ENCODE measurements at places on chromosomes 3 and 15.
A peak's percentile ranks its signal among the peaks of the same experiment; 100 is the strongest.

GRCh38 chr3:62589078-62589477 lies 215.7 kb upstream of the FEZF2 start:
- no peak for DNase-seq

- no peak for DNase-seq
Observed at GRCh38 chr3:101851072-101851770, 1.9 kb downstream of the NFKBIZ start.

DNA sequence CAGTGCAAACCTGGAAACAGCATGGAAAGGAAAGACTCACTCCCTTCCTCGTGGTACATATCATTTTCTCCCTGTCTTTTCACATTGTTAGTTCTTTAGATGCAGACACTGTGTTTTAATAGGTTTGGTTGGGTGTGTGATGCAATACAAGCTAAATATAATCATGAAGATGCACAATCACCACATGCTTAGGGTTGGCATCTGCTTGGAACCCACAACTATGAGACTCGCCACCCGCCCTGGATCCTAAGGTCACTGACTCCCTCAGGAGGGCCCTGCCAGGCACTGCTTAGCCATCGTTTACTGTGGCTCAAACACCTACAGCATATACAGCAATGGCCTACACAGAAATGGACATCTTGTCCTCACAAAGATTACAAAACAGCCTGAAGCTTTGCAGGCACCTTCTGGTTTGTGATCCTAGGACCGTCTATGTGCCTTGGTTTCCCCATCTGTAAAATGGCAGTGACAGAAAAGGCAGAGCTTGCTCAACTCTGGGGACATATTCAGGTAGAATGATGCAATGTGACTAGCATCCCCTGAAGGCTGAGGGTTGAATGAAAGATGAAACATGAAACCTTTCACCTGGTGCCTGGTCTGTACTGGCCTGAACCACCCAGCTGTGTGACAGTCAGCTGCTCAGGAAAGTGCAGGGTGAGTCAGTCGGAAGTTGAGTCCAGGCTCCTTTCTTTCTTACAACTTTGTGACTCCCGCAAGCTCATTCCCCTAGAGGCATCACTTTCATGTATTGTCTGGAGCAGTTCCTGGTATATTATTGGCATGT lies 123.6 kb upstream of the PFN2 start:
- DNase-seq, result no peak

DNA sequence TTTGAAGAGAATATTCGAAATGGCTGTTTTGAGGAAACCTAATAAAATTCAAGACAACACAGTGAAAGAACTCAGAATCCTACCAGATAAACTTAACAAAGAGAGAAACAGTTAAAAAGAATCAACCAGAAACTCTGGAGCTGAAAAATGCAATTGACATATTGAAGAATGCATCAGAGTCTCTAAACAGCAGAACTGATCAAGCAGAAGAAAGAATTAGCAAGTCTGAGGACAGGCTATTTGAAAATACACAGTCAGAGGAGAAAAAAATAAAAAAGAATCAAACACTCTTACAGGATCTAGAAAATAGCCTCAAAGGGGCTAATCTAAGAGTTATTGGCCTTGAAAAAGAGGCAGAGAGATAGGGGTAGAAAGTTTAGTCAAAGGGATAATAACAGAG lies 13.5 kb downstream of the C3orf33 start:
- DNase-seq, result no peak

DNA sequence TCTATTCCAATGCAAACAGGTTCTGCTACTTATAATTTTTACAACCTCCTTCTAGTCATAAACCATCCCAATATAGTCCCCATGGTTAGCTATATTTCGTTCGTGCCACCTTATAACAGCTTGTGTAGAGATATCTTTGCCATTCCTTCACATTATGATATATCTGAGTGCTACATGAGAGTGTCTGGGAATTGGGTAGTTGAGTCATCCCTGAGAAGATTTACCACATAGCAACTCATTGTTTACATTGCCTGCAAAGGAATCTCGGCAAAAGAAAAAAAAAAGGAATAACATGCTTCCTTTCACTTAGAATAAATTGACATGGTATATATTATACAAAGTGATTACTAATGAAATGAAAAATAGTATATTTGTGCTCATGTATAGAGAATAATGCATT lies 86.0 kb upstream of the VGLL3 start:
- DNase-seq, result no peak

DNA sequence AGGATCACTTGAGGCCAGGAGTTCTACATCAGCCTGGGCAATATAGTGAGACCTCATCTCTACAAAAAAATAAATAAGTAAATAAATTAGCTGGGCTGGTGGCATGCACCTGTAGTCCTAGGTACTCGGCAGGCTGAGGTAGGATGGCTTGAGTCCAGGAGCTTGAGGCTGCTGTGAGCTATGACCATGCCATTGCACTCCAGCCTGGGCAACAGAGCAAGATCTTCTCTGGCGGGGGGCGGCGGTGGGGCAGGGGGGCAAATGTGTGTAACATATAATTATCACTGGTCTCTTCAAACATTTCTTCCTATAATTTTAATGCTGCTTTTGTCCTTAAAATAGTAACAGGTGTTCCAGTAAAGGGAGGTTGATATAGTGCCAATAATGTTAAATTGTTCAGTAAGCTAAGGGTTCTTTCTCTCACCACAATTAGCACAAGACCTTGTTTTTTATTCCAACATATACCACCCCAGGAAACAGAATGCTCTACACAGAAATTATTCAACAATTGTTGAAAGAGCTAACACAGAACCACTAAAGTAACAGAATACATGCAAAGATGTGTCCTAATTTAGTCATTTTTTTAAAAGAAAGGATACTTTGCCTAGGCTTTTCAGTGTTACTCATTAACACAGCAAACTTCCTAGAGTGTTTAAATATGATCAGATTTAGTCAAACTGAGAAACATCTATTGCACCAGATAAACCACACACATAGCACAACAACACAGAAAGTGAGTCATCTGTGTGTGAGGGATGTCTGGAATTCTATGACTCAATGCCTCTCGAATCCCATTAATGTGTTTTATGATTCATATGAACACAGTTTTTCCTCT lies 29.1 kb downstream of the ANKRD28 start:
- no peak for DNase-seq

DNA sequence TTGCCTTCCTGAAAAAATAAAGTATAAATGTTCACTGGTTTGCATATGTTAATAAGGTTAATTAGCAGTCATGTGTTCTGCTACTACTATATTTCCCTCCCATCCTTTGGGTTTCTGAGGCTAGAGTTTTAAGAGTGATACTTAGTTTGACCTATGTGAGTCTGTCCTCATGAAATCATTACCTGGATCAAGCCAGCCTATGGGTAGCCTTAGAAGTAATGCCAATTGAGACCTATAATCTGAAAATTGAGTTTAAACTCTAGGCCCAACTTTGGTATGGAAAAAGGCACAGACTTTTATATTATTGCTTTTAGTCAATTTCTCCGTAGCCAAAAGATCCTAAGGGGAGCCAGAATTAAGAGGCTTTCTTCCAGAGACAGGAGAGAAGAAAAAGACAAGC lies 18.4 kb upstream of the SOX2 start:
- no peak for DNase-seq

DNA sequence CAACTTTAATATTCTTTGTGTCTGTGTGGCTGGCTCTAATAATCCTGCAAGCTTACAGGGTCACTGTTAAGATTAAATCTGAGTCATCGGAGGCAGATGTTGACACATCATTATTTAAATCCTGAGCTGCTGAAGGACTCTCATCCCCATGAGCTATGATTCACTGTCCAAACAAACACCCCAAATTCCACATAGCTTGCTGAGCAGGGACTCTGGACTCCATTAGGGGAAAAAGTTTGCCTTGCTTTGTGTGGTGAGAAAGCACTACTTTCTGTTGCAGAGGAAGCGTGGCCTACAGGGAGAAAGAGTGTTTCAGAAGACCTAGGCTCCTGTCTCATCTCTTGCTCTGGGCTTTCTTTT lies 213.7 kb downstream of the PDCD6IP start:
- no peak for DNase-seq

GRCh38 chr3:64457811-64458210 lies 230.0 kb downstream of the ADAMTS9 start:
- no peak for DNase-seq

GRCh38 chr15:39792844-39793335 lies 10.2 kb upstream of the FSIP1 start:
- DNase-seq, result no peak

- DNase-seq, result no peak
Observed at GRCh38 chr3:183212565-183212964, 40.5 kb upstream of the B3GNT5 start.

DNA sequence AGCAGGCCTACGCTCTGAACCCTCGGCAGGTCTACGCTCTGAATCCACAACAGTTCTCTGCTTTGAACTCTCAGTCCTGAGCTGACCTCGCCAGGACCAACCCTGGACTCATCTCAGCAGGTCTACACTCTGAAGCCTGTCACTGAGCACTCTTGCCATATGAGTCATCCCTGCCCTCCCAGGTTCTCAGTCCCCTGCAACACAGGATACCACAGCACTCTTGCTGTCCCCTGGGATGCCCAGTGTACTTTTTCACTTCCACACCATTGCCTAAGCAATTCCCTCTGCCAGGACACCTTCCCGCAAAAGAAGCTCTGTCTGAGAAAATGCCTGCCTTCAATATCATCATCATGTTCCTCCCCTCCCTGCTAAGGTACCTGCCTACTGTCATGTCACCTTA lies 42.0 kb downstream of the NUP210 start:
- no peak for DNase-seq

DNA sequence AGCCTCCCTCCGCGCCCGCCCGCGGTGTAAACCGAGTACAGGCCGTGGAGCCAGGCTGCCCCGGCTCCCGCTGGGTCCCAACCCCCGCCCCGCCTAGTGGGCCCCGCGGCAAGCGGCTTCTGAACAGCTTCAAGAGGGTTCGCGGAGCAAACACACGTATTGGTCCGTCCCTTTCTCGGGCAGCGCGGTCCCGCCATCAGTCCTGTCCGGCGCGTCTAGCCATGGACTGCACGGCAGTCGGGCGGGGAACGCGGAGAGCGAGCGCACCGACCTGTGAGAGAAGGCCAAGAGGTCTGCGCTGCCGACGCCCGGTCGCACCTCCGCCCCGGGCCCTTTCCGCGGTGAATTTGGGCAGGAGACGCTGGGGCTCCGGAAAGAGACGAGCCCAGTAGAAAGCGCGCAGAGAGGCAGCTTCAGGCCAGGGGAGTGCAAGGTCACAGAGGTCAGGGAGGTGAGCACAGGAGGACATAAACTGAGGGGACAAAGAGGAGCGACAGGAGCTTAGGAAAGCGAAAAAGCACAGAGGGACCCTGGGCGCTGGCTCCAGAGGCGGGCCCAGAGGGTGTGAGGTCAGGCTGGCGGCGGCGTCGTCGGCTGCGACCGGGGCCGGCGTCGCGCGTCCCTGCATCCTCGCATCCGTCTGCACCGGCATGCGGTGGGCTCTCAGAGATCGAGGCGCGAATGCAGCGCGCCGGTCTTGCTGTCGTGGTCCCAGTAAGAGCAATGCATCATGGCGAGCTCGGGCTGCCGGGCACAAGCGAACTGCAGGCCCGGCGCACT lies 1.8 kb downstream of the FOXL2 start:
- DNase-seq, result peak; percentile 31

DNA sequence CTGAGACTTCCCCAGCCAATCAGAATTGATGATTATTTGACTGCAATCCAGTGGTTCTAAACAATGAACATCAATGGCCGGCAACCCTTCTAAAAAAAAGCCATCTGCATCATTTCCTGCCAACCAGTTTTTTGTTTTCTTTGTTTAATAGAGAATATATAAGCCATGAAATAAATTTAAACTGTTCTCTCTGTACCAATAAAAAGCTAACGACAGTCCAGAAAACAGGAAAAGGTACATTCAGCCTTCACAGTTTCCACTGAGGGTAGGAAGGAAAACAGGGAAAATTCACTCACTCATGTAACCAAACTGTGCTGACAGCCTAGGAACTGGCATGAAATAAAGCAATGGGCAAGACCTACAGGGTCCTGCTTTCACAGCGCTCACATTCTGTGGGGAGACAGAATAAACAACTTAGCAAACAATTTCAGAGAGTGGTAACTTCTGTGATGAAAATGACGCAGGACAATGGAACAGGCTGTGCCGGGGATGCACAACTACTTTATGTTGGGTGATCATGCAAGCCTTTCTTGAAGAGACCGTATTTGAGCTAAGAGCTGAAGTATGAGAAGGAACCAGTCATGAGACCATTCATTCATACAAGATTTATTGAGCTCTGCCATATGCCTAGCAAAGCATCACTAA lies 630.1 kb downstream of the MAGI1 start:
- no peak for DNase-seq

- no peak for DNase-seq
Observed at GRCh38 chr3:15805756-15806266, 8.0 kb upstream of the ANKRD28 start.

DNA sequence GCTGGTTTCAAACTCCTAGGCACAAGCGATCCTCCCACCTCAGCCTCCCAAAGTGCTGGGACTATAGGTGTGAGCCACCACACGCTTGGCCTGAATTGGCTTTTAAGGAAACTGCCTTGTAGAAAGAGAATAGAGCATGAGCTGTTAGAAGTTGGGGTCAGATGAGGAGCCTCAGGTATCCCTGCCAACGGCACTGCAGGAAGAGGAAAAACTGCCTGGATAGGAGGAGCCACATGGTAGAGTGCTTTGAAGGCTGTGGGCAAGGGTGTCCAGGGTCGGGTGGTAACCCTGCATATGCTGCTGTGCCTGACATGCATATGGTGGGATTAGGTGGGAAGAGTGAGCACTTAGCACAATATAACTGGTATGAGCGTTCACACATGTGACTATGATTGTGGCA lies 55.0 kb downstream of the BSN start:
- DNase-seq, result no peak

GRCh38 chr3:185049710-185050109 lies 103.2 kb downstream of the C3orf70 start:
- no peak for DNase-seq
